Cerebellar nuclear complex (tissue), 1 donor: ENCODE measurements at places on chromosomes 13 and 19.

DNA sequence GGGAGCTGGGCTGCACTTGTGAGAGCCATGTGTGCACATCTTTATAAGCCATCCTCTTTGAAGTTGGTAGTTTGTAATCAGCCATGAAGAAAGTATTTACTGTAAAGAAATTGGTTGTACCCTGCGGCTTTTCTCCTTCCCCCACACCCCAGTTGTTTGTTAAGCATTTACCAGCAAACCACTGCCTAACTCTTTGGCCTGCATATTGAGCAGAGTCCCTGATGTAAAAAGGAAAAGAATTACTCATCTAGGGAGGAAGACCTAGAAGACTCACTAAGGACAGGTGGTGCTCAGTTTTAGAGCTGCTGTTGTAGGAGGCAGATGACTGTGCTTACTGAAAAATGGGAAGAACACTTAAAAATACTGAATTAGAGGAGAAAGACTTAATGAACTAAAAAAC lies 245.3 kb downstream of the PCCA start:
- no peak for DNase-seq

- DNase-seq = no peak
Observed at GRCh38 chr13:73248711-73249580, 190.1 kb downstream of the KLF5 start.

DNA sequence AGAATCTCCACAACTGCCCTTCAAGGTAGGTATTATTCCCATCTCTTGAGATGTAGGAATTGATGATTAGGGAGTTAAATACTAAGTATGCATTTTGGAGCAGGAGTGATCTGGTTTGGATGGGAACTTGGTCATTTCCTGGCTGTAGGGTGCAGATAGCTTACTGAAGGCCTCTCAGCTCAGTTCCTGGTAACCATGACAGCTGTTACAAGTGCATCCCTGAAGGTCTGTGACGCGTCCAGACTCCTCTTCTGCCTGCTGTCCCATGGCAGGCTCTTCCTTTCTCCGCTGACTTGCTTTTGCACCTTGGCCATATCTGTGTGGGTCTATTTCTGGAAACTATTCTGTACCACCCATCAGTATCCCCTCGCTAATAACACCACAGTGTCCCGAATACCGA lies 387.8 kb downstream of the ZNF536 start:
- no peak for DNase-seq

DNA sequence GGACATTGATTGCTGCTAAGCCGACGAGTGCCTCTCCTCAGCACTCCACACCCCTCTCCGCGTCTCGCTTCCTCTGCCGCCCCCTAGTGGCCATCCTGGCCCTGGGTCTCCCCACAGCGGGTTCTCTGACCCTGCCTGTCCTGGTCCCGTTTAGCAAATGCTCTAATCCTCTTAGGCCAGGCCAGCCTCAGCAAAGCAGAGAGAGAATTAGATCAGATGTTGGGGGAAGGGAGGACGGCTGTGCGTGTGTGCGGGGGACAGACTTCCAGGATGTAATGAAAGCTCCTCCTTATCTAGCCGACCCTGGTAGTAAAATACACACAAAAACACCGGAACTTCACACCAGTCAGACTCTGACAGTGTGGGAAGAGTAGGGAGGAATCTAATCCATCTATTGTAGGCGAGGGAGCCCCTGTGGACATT lies 4.5 kb downstream of the TPRX2 start:
- DNase-seq = no peak

- DNase-seq = no peak
Observed at GRCh38 chr13:30289533-30289932, 17.8 kb downstream of the KATNAL1 start.

DNA sequence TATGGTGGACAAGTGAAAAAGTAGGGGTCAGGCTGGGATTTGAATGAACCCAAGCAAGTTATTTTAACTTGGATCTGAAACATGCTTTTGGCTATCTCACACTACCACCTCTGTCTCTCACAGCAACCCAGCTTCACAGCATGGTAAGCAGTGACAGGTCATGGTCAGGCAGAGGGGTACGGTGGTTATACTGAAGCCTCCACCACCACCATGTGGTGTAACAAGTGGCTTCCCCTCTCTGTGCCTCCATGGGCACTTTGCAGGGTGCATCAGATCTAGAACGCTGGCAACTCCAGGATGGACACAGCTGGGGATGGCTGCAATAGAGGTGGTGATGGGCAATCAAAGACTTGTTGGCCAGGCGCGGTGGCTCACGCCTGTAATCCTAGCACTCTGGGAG lies 739 bp upstream of the TMEM145 start:
- no peak for DNase-seq

- DNase-seq = no peak
Observed at GRCh38 chr13:51453207-51453958, 547 bp upstream of the INTS6 start.

DNA sequence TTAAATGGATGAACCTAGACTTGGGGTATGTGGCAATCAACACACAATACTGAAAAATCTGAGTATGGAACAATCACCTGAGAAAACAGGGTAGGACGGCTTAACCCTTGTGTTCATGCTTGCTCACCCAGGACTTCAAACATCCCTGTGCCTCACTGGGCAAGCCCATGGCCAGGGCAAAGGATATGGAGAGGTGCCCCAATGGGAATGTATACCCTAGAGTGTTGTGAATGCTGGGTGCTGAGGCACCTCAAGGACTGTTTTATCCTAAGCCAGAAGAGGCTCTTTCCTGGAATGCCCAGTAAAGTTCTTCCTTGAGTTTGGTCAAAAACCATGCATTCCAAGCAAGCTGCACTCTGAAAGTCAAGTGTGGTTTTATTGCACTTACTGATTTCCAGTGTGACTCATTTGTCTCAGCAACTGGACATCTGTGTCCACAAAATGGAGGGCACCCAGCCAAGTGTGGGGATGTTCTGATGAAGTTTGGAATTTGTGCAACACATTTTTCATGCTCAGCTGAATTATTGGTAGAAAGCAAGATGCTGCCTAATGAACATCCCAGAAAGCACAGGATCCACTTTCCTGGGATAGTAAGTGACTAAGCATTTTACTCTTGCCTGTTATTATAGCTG lies 531.3 kb downstream of the RFC3 start:
- DNase-seq = no peak

DNA sequence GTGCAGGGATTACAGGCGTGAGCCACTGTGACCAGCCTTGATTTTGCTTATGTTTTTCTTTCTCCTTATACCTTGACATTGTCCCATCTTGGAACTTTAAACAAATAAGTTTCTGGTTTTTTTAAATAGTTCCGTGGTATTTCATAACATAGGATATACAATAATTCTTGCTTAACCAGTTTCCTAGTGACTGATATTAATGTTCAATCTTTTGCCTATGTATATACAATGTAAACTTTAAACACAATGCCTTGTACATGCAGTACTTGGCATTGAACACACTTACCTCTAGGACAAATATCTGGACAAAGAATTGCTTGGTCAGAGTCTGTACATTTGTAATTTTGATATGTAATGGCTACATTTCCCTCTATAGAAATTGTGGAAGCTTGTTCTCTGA lies 24.4 kb upstream of the SPACA4 start:
- no peak for DNase-seq

- DNase-seq = no peak
Observed at GRCh38 chr13:30615481-30615865, 2.2 kb upstream of the USPL1 start.

GRCh38 chr19:52369559-52370340 lies at the start of gene ZNF880:
Gene ZNF880 (plus strand): TSS chr19:52369923. CDS start chr19:52369966, 43 bp downstream.
- DNase-seq = peak; percentile 55

GRCh38 chr13:73948848-73949529 lies 185.2 kb downstream of the KLF12 start:
- no peak for DNase-seq

GRCh38 chr13:47788844-47789243 lies 212.2 kb downstream of the SUCLA2 start:
- no peak for DNase-seq

GRCh38 chr13:30735025-30735871 lies at the start of gene ALOX5AP:
Gene ALOX5AP (plus strand): TSS chr13:30735543. CDS start chr13:30735606, 63 bp downstream.
- no peak for DNase-seq

- no peak for DNase-seq
Observed at GRCh38 chr19:47512183-47512947, 2.5 kb downstream of the NAPA start.

GRCh38 chr13:39935155-39935554 lies 279.7 kb downstream of the COG6 start:
- DNase-seq = no peak

GRCh38 chr13:52931131-52931530 lies 82.7 kb upstream of the PCDH8 start:
- no peak for DNase-seq

DNA sequence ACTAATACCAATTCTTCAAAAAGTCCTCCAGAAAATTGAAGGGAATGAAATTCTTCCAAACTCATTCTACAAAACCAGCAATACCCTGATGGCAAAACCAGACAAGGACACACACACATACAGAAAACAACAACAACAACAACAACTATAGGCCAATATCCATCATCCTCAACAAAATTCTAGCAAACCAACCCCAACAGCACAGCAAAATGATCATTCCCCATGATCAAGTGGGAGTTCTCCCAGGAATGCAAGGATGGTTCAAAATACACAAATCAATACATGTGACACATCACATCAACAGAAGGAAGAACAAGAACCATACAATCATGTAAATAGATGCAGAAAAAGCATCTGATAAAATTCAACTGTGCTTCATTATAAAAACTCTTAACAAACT lies 18.7 kb upstream of the ZNF181 start:
- DNase-seq = no peak

- DNase-seq = no peak
Observed at GRCh38 chr19:16381756-16382401, 57.3 kb downstream of the KLF2 start.

DNA sequence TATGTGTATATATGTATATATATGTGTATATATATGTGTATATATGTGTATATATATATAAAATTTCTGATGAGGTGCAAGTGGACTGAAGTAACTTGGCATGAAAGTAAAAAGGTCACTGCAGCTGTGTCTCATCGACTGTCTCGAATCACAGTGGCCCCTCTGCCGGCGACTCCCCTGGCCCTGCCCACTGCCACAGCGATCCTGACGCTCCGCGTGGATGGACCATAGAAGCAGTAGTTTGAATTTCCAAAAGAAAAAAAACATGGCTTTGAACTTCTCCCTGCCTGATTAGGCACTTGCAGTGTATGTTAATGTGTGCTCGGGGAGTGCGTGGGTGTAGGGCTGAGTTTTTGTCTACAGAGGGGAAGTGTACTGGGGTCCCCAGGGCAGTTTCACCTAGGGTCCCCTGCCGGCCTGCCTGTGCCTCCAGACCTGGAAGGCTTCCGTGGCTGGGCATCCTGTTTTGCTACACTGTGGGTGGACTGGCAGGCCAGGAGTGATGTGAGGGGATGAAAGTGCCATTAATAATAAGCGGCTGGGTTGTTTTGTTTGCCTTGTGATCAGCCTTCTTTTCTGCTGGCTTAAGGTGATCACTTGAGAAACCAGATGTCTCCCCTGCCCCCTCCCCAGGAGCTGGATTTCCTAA lies 10.8 kb downstream of the ZIC5 start:
- no peak for DNase-seq

DNA sequence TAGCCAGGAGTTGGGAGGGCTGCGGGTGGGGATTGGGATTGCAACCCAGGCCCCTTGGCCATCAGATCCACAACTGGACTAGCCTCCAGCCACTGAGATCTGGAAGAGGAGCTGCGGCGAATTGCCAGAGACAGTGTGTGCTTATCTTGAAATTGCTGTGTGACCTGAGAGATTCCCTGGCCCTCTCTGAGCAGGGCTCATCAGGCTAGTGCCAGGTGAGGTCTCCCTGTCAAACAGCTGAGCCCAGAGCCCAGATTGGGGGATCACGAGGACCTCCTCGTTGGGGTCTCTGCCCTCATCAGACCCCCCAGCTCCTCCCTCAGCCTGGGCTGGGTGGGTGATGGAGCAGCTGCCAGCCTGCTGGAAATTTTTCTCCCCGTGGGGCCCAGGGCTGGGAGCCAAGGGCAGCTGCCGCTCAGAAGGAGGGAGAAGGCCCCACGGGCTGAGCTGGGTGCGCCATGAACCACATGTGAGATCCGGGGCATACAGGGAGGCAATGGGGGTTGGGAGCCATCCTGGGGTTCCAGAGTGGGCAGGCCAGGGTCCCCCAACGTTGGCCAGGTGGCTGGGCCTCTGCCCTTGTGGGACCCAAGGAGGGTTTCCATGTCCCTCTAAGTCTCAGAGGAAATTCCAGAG lies 7.2 kb downstream of the FUT5 start:
- no peak for DNase-seq

DNA sequence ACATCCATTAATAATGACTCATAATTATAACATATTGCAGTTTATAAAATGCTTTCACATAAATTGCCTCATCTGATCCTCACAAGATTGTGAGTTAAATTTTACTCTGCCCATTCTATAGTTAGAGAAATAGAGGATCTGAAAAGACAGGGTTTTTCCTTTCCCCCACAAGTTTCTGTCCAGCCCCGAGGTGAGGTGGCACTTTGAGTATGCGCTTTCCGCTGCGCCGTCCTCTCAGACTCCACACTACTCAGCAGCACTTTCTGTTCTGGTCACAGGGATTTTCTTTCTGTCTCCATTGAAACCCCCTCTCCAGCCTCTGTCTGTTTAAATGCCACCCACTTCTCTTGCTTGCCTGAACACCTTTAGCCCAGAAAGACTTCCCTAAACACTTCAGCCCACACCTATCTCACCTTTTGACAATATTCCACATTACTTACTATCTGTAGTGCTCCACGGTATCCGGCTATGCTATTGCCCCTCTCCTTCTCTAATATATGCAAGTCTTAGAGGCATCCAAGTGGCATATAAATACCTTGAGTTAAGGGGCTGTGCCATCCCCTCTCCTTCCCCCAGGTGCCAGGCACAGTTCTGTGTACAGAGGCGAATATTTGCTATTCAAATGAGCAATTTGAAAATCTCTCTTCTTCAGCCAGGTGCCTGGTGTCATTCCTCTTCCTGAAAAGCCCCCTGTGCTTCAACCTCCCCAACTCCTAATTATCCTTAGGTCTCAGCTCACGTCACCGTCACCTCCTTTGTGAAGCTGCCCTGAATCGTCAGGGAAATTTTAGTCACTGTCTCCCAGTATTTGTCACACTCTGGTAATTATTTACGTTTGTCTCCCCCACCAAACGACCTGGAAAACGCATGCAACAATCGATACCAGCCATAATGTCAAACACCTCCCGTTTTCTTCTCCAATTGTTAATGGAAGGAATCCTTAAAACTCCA lies 268.7 kb downstream of the NHLRC3 start:
- no peak for DNase-seq

DNA sequence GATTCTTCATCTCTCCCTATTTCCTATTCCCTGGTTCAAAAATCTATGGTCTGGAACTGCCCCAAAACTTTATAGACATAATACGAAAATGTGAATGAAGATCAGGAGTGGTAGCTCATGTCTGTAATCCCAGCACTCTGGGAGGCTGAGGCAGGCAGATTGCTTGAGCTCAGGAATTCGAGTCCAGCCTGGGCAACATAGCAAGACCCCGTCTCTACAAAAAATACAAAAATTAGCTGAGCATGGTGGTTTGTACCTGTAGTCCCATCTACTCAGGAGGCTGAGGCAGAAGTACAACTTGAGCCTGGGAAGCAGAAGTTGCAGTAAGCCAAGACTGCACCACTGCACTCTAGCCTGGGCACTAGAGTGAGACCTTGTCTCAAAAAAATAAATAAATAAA lies 35.1 kb downstream of the UGGT2 start:
- no peak for DNase-seq

GRCh38 chr13:112056739-112057438 lies 10.1 kb upstream of the SOX1 start:
- DNase-seq = no peak

- no peak for DNase-seq
Observed at GRCh38 chr13:25686831-25687470, 315.2 kb downstream of the ATP8A2 start.

- DNase-seq = peak; percentile 96
Observed at GRCh38 chr13:35309706-35310105, 166.8 kb downstream of the MAB21L1 start.

- DNase-seq = no peak
Observed at GRCh38 chr13:106507560-106508274, 27.7 kb downstream of the EFNB2 start.
